ENCODE measurements at places on chromosomes 7 and 10. TPM values are rescaled to one million over a fixed set of nuclear protein-coding genes. Genes with fewer than 3 reads are reported as not detected.

The NPSR1 gene
- total RNA-seq = not detected

The CLDN3 gene
- not detected for total RNA-seq

The FXYD4 gene
- not detected for total RNA-seq

The DIP2C gene
- 2.3 TPM for total RNA-seq

The PSMC2 gene
- total RNA-seq = 139 TPM

The ZNF862 gene
- 31.3 TPM for total RNA-seq

The MLXIPL gene
- not detected for total RNA-seq

- no peak for DNase-seq
Observed at GRCh38 chr10:76991621-76992020, 646.0 kb downstream of the KCNMA1 start.

GRCh38 chr7:128841921-128842673 is 11.9 kb downstream of the FLNC start:
- peak; percentile 53 for DNase-seq

GRCh38 chr7:26284995-26285632 is 6.5 kb upstream of the SNX10 start:
- no peak for DNase-seq
